Fibroblast of skin of abdomen (primary cell): ENCODE measurements at places on chromosomes 1 and 21.

GRCh38 chr1:8397511-8397910 is 79.6 kb downstream of the SLC45A1 start:
- peak; percentile 44 for DNase-seq

DNA sequence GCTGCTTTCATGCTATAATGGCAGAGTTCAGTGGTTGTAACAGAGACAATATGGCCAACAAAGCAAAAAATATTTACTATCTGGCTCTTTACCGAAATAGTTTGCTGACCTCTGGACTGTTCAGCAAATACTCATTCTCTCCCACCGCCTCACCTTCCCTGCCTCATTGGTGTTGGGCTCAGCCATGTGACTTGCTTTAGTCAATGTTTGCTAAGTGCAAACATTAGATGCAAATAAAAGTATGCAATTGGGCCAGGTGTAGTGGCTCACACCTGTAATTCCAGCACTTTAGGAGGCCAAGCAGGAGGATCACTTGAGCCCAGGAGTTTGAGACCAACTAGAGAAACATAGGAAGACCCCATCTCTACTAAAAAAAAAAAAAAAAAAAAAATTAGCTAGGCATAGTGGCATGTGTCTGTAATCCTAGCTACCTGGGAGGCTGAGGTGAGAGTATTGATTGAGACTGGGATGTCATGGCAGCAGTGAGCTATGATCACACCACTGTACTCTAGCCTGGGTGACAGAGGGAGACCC is 55.1 kb downstream of the RPL5 start:
- DNase-seq, result no peak

GRCh38 chr1:247147781-247148180 is 24.0 kb downstream of the ZNF124 start:
- no peak for DNase-seq

DNA sequence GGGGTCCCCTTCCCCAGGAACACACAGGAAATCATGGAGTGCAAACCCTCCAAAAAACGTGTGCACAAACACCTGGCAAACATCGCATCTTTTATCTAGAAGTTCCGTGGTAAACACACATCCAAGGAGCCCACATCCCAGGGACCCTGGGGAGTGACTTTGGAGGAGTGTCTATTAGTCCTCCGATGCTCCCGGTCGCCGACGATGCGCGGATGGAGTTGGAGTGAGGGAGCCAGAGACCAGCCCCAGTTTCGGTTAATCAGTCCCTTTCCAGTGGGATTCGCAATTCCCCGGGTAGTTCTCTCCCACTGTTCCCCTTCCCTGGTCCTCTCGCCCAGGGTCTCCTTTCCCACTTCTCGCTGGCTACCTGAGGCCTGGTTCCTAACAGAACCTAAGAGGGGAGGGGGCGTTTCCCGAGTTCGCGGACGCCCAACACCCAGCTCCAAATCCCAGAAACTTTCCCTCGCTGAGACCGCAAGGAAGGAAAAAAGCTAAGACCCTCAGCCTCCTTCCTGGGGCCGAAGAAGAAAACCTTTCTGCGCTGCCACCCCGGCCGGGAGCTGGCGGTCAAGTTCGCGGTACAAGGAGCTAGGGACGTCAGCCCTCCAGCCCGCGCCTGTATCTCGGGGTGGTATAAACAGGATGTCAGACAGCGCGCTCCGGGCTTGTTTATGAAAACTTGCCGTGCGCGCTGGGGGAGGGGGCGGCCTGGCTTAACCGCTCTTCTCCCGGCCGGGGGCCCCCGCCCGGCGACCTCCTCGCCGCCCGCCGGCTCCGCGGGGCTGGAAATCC is 787 bp downstream of the JAK1 start:
- DNase-seq, result peak; percentile 47

GRCh38 chr1:178652506-178653490 is 72.2 kb upstream of the RALGPS2 start:
- DNase-seq, result no peak

GRCh38 chr1:159918352-159919200 is 6.7 kb downstream of the TAGLN2 start:
- DNase-seq, result peak; percentile 24

DNA sequence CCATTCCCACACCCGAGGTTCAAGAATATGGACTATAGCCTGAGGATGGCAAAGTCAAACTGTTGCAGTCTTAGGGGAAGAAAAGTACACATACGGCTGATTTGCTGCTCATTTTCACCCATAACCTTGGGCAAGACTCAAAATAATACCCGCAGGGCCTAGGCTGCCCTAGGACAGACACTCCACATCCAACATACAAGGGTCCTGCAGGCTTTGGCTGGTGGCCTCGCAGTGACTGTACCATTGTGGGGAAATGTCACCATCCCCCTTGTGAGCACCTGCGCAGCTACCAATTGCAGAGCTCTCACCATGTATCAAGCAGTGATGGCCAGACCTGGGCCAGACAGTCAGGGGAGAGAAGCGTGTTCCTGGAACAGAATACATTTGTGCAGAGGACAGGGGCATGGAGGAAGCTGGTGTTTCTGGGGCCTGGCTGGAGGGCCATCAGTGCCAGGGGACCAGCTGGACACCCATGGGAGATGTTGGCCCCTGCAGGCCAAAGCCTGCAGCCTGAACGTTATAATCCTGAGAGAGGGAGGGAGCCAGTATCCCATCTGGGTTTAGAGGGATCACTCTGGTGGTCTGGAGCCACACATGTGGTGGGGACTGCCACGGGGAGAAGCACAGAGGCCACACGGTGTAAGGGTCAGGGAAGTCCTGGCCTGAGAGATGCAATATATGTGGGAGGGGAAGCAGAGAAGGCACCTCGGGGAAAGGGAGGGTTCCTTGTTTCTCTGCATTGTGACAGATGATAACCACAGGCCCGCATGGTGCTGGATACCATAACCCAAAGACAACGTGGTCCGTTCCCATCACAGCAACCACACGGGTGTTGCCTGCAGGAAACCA is 101.2 kb downstream of the GLIS1 start:
- DNase-seq, result no peak

GRCh38 chr21:14968029-14968428 is 96.8 kb downstream of the NRIP1 start:
- DNase-seq, result no peak

DNA sequence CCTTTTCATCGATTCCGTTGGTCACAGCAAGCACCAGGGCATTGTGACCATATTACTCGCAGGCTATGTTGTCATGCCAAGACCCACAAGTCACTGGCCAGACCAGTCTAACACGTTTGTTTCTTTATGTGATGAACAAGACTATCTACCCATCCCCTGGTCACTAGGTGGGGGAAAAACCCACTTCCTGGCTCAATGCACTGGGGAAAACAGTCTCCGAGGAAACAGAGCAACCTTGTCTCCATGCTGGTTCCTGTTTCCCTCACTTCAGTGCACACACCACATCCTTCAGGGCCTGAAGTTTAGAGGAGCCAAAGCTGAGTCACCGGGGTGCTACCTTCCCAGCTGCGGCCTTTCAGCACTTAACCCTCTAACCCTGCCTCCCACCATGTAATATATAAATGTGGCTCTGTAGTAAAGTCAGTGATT is 20.9 kb downstream of the ERICH3 start:
- peak; percentile 81 for DNase-seq

- DNase-seq, result no peak
These were observed 14.9 kb downstream of the CREG1 start for GRCh38 chr1:167538657-167539056.

DNA sequence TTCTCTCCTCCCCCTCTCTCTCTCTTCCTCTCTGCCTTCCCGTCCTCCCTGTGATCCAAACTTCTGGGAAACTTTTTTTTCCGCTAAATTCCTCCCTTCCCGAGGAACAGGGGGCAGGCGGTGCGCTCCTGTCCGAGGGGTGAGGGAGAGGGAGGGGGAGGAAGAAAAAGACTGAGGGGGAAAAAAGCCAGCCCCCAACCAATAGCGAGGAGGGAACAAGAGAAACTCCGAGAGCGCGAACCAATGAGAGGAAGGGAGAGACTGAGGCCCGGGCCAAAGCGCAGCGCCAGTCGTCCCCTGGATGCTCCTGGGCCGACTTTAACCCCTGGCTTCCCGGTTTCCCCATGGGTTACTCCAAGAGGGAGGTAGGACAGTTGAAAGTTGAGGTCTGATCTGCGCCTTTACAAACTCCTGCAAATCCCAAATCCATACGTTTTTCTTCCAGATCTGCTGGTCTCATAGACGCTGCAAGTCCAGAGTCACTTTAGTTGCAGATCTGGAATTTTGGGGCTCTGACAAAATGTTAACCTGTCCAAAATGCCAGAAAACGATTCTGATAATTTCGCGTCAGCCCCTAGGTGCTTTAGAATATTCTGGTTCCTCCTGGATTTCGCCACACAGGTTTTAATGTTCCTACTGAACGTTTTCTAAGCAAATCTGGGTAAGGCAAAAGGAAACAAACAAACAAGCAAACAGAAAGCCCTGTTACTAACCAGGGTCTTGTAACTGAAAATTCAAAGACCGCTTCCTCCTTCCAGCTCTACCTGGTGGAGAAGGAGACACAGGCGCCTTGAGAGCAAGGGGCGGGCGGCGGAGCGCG is at the start of gene TBX15:
Gene TBX15, minus strand, starts transcription at position 158 of the 820 bp plus-strand sequence. CDS start 548 bp downstream, outside the sequence.
- DNase-seq, result peak; percentile 88

- DNase-seq, result peak; percentile 32
These were observed 178.1 kb upstream of the NFIA start for GRCh38 chr1:60904099-60904851.

- DNase-seq, result no peak
These were observed 110.6 kb downstream of the XCL2 start for GRCh38 chr1:168433238-168433637.

DNA sequence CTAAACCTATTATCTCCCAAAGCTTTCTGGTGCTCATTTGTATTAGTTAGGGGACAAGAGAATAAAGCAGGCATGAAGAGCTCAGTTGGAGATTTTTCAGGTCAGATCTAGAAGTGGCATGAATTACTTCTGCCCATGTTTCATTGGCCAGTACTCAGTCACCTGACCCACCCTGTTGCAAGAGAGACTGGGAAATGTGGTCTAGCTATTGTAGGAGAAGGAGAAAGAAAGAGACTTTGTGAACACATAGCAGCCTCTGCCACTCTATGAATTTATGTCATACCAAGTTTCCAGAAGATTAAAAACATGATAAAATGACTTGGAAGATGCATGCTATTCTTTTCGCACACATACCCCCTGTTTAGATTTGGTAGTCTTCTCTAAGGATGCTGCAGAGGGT is 302.3 kb upstream of the RUNX1 start:
- no peak for DNase-seq

- no peak for DNase-seq
These were observed 311.3 kb upstream of the ZP4 start for GRCh38 chr1:238201992-238202391.

DNA sequence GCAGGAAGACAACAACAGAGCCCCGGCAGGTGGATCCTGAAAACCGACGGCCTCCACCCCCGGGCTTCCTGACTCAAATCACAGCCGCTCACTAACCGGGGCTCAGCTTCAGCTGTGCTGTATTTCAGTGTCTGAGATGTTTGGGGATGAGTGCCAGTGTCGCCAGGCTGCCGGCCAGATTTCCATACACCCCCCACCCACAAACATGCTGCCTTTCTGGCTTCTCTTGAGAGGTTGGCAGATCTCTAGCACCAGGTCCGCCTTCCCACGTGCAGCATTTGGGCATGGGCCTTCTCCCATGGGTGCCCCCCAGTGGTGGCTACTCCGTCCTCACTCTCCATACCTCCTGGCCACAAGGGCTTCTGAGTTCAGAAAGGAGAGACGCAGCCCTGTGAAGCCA is 34.8 kb downstream of the KCNAB2 start:
- DNase-seq, result no peak

DNA sequence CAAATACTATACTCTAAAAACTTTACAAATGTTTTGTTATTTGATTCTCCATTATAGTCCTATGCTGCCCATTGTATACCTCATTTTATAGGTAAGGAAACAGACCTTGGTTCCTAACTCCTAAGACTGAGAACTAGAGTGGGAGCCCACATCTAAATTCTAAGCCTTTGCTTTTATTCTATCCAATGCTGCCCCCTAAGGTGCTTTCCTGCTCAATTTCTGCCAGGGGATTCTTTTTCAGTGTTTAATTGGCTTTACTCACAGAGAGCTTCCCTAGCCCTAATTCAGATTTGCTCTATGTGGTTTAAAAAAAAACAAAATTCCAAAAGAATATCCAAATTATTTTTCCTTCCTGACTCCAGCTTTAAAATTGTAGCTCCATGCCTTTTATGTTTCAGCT is 64.5 kb downstream of the KIF14 start:
- peak; percentile 13 for DNase-seq

GRCh38 chr1:233233508-233234040 is 62.0 kb downstream of the PCNX2 start:
- no peak for DNase-seq

GRCh38 chr1:239363930-239364329 is 22.4 kb upstream of the CHRM3 start:
- no peak for DNase-seq

GRCh38 chr1:117612517-117613248 is 6.8 kb downstream of the TENT5C start:
- DNase-seq, result peak; percentile 72

GRCh38 chr1:37945743-37946702 is 830 bp downstream of the INPP5B start:
- peak; percentile 91 for DNase-seq

DNA sequence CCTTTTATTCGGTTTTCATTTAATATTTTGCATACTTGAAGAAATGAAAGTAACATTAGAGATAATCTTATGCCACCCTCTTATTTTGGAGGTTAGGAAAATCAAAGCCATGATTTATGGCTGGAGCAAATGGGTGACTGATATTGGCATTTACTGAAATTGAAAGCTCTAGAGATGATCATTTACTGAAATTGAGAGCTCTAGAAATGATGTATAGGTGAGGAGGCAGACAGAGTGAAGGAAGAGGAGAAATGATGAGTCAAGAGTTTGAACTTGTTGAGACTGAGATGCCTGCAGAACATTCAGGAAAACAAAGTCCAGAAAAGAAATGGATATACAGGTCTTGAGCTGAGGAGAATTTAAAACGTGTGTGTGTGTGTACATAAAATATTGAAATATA is 217.6 kb downstream of the LTN1 start:
- no peak for DNase-seq

DNA sequence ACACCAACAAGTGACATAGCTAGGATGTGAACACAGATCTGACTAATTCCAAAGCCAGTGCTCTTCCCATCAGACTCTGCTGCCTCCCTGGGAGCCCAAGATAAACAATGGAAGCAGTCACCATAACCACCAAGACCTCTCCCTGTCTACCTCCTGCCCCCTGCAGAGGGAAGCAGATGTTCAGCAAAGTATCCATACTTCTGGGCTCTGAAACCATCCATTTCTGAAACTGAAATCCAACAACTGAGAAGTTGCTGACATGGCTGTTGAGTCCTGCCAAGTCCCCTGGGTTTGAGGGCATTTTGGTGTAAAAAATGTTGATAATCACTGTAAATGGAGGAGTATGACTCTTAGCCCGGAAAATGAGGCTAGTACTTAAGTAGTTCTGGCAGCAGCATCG is 102.1 kb downstream of the TYW3 start:
- DNase-seq, result peak; percentile 83

- peak; percentile 54 for DNase-seq
These were observed 56.2 kb upstream of the SMYD2 start for GRCh38 chr1:214224611-214225354.

DNA sequence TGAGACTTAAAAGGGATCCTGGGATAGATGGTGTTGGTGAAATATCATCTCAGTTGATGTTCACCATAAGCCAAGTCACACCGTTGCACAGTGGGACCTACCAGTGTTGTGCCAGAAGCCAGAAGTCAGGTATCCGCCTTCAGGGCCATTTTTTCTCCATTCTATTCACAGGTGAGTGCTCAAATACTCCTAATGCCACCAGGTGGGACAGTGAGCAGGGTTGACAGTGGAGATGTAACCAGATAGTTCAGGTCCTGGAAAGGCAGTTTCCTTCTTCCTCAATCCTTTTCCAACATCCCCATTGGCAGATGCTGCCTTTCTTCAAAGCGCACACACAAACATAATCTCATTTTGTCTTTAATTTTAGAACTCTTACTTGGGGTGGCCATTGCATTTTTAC is 11.6 kb downstream of the CD160 start:
- no peak for DNase-seq

- DNase-seq, result no peak
These were observed 28.2 kb downstream of the GPR88 start for GRCh38 chr1:100565937-100566699.
